ENCODE measurements at places on chromosomes 1 and 21.

DNA sequence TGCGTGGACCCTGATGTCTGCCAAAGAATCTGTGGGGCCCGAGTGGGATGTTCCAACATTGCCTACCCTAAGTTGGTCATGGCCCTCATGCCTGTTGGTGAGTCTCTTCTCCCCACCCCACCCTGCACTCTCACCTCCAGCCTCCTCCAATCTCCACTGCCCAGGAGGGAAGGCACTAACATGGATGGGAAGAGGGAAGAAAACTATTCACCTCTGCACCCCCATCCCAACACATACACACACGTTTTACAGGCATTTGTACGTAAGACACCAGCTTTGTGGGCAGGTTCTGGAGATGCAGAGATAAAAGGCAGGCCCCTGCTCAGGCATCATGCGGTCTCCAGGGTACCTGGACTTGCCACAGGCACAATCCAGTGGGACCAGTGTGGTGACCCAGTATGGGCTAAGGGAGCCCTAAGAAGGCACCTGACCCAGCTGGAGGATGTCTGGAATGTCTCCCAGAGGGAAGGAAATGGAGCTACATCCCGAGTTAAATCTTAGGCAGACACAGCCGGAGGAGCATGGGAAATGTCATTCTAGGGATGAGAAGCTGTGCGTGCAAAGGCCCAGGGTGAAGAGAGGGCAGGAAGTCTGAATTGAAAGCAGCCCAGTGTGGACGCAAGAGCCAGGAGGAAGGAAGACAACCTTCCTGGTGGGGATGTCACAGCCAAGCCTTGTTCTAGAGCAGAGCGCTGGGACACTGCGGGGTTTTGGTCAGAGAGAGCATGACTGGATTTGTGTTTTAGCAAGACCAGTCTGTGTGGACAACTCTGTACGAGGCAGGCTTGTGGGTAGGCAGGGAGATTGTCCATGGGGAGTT lies 11.4 kb downstream of the SLC5A9 start:
- DNase-seq: no peak

GRCh38 chr1:179187735-179188471 lies 41.6 kb downstream of the ABL2 start:
- DNase-seq: no peak

GRCh38 chr1:227729881-227730629 lies 5.0 kb downstream of the JMJD4 start:
- DNase-seq: no peak

GRCh38 chr1:99369154-99369553 lies 104.9 kb downstream of the PLPPR4 start:
- DNase-seq: no peak

DNA sequence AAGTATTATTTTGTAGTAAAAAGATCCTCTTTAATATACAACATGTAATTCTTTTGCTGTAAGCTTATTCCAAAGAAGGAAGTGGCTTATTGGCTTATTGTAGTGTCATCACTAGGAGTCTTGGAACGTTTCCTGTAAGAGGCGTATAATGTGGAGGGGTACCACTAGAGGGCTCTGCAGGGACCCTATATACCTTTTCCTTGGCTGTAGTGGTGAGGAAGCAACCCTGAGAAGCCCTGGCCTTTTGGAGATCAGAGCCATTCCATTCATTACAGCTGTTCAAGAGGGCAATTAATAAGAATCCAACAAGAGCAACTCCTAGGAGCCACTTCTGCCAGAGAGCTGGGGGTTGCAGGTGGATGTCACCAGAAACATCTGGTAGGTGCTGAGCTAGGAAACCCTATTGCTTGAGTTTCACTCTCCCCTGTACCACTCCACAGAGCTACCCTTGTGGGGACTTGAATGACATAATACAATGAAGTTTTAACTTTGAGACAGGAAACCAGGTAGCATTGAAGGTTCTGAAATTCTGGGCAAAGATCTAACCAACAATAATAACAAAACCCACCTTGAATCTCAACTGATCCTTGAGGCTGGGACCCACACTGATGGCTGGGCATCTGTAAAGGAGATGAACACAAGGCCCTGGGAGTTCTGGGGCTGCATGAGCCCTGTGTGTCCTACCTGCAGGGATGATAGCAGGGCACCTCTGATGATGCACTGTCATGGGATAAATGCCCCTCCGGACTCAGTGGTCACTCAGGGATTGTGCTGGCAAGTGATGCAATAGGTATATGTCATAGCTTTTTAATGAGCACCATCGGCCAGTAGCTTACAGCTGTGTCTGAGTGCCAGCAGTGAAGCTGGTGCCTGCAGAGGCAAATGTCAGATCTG lies 160.2 kb upstream of the COA6 start:
- no peak for DNase-seq

- no peak for DNase-seq
Measured at GRCh38 chr1:115170377-115170776, 81.1 kb upstream of the TSPAN2 start.

DNA sequence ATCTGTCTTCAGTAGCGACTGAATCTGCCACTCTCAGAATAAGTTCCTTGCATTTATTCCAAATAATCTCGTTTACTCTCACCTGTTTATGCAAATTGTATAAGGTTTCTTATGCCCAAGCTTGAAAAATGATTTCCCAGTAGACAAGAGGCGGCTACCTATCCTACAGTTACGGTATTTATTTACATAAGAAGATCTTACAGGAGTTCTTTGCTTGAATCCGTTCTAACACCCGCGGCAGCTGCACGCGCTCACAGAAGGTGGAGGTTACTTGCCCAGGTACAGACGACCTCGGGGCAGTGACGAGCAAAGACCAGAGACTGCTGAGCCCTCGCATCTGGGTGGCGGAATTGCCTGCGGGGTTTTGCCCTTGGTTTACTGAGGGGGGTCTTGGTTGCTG lies 79.9 kb downstream of the SKI start:
- DNase-seq: no peak

DNA sequence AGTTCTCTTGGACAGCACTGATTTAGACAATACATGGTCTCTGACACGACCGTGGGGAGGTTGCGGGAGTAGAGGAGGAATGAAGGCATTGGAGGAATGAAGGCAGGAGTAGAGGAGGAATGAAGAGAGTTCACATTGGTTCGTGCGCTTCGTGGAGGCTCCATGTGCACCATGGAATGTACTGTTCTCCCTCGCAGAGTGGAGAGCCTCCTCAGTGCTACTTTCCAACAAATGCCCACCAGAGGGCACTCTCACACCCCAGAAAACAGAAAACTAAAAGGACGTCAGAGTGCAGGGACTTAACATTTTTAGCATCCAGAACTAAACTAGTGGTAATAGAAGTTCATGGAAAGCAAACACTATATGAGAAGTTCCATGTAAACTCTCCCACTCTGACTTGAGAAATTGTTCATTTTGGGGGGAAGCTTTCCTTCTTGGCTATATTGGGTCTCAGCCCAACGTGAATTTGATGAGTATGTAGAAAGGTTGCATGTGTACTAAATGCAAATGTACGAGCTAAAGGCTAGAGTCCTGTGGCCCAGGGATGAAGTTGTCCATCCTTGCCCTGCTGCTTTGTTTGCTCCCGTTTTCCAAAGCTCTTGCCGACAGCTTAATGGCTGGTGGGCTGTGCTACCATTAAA lies 211.6 kb downstream of the LMX1A start:
- no peak for DNase-seq

DNA sequence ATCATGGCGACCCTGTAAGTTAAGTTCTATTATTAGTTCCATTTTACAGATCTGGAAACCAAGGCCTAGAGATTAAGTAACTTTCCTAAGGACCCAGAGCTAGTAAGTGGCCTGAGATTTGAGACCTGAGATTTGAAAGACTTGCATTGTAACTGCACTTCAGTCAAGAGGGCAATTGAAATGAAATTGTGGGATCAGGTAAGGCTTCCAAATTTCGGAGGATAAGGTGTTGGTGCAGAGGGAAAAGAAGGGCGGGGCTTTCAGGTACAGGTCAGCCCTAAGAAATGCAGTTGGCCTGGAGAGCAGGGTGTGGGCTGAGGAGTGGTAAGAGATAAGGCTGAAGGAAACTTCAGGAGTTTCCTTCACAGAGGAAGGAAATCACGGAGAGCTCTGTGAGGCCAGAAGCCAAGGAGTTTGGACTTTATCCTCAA lies 51.1 kb downstream of the SLC16A1 start:
- no peak for DNase-seq

- no peak for DNase-seq
Measured at GRCh38 chr1:59506952-59507351, 210.1 kb downstream of the FGGY start.

DNA sequence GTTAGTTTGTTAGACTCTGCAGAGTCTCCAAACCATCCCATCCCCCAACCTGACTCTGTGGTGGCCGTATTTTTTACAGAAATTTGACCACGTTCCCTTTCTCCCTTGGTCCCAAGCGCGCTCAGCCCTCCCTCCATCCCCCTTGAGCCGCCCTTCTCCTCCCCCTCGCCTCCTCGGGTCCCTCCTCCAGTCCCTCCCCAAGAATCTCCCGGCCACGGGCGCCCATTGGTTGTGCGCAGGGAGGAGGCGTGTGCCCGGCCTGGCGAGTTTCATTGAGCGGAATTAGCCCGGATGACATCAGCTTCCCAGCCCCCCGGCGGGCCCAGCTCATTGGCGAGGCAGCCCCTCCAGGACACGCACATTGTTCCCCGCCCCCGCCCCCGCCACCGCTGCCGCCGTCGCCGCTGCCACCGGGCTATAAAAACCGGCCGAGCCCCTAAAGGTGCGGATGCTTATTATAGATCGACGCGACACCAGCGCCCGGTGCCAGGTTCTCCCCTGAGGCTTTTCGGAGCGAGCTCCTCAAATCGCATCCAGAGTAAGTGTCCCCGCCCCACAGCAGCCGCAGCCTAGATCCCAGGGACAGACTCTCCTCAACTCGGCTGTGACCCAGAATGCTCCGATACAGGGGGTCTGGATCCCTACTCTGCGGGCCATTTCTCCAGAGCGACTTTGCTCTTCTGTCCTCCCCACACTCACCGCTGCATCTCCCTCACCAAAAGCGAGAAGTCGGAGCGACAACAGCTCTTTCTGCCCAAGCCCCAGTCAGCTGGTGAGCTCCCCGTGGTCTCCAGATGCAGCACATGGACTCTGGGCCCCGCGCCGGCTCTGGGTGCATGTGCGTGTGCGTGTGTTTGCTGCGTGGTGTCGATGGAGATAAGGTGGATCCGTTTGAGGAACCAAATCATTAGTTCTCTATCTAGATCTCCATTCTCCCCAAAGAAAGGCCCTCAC lies at the start of gene OLIG2:
Gene OLIG2 (plus strand): TSS at position 447 of the 954 bp plus-strand sequence. CDS start 928 bp downstream, outside the sequence.
- DNase-seq: no peak

GRCh38 chr1:160293020-160293968 lies 8.4 kb upstream of the PEX19 start:
- no peak for DNase-seq

GRCh38 chr1:61028136-61028535 lies 54.2 kb upstream of the NFIA start:
- no peak for DNase-seq

- no peak for DNase-seq
Measured at GRCh38 chr1:175313672-175314225, 121.2 kb upstream of the KIAA0040 start.

GRCh38 chr21:34889676-34890469 lies 159.2 kb downstream of the RUNX1 start:
- no peak for DNase-seq

DNA sequence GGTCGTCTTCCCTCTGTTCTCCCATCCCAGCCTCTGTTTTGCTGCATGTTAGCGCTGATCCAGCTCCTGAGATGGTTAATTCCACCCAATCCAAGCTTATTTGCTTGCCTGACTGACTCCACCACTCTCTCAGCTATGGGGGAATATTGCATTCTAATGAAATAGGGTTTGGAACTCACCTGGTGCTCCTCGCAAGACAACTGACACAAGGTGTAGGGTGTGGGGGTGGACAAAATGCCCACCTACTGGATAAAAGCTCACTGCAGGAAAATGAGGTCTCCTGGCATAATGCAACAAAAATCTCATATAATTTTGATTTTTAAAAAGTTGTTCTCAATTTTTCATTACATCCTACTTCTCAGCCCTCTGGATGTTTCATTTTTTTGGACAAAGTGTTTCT lies 259.0 kb downstream of the ZNF648 start:
- DNase-seq: no peak

GRCh38 chr1:86703696-86704457 lies 499 bp upstream of the SH3GLB1 start:
- no peak for DNase-seq

DNA sequence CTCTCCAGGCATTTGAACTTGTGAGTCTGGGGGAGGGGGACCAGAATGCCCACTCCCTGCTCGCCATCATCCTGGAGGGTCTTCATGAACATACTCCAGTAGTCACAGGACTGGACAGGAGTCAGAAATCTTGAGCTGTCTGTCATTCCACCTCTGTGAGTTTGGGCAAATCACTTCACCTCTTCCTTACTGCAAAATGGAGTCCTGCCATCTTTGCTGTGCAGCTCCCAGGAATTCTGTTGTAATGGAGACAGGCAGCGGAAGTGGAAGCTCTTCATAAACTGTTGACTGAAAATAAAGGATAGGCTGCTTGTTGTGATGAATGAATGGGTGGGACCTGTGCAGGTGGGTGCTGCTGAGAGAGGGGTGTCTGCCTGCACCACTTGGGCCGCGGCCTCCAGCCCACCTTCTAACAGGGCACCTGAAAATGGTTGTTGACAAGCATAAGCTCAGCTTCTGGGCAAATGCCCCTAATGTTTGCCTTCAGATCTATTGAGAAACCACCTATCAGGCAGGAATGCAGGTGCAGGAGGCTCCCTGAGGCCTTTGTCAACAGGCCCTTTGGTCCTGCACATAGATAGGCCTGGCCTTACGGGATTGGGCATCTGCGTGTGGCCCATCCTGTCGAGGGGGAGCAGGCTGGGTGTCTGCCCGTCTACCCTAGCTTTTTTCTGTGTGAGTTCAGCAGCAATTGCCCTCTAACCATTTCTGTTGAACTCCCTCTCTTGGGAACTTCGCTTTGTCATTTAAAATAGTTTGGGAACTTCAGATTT lies 321.0 kb downstream of the RPS6KC1 start:
- DNase-seq: no peak

DNA sequence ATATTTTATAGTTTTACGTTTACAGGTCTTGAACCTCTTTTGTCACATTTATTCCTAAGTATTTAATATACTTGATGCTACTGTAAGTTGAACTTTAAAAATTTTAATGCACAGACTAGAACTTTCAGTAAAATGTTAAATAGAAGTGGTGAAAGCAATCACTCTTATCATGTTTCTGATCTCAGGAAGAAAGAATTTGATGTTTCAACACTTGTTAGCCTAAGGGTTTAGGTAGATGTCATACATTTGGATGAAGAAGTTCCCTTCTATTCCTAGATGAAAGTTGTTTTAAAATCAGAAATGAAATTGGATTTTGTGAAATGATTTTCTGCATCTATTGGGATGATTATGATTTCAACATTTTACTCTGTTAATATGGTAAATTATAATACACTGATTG lies 63.6 kb upstream of the TTLL7 start:
- DNase-seq: no peak

GRCh38 chr1:160410406-160411005 lies 10.1 kb downstream of the VANGL2 start:
- DNase-seq: no peak

- DNase-seq: no peak
Measured at GRCh38 chr1:118306851-118307250, 121.8 kb upstream of the SPAG17 start.

DNA sequence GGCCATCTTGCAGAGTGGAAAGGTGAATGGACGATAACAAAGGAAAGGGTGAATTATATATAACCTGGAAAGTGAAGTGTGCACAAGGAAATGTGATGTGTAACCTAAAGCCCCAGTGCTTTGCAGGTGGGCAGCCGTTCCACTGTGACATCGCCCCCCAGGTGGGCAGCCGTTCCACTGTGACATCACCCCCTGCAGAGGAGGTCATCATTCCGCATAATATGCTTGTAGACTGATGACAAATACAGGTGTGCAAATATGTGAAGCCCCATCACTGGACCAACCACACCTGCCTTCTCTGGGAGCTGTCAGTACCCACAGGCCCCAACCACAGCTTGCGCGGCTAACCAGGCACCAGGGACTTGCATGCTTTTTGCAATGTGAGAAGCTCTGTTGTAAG lies 4.7 kb upstream of the ZNF496 start:
- no peak for DNase-seq

All from NCI-H1436 treated with DMSO at 0.1 percent for 48 hours (cell line).